Activated T-cell treated with anti-CD3 and anti-CD28 coated beads, Interleukin-2, amount 50 U/mL, for 1 hour (primary cell): ENCODE measurements at places on chromosomes 16 and 17.

- no peak for DNase-seq
Observed at GRCh38 chr17:2563061-2563460, 30.4 kb upstream of the PAFAH1B1 start.

DNA sequence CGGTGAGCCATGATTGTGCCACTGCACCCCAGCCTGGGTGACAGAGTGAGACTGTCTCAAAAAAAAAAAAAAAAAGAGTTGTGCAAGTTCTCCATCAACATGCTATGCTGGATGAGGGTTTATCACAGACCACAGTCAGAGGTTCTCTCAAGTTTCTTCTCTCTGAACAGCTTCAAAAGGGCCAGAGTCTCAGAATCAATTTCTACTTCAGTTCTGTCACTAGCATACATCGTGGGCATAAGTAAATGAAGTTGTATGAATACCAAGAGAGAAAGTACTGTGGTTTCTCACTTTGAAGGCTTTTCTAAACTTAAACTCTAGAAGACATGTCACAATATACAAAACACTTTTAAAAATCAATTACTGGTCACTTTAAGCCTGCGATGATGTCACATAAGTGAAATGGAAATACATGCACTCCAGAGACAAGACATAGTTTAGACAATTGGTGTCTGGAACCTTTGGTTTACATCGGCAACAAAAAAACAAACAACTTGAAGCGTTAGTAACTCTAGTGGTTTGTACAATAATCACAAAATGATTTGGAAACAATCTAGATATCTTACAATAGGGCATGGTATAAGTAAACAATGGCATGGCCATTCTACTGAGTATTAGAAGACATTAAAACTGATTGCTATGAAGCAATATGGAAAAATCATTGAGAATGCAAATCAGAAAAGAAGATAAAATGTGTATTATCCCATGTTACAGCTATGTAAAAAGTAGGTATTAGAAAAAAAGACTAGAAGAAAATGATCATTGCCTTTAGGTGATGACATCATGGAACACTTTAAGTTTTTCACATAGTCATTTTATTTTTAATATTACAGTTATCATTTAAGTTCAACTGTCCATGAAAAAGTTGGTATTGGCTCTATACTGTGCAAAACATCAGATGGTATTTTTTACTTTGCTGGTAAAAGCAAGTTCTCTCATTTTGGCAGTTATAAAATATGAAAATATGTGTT lies 232.3 kb downstream of the ZFHX3 start:
- DNase-seq, result no peak

DNA sequence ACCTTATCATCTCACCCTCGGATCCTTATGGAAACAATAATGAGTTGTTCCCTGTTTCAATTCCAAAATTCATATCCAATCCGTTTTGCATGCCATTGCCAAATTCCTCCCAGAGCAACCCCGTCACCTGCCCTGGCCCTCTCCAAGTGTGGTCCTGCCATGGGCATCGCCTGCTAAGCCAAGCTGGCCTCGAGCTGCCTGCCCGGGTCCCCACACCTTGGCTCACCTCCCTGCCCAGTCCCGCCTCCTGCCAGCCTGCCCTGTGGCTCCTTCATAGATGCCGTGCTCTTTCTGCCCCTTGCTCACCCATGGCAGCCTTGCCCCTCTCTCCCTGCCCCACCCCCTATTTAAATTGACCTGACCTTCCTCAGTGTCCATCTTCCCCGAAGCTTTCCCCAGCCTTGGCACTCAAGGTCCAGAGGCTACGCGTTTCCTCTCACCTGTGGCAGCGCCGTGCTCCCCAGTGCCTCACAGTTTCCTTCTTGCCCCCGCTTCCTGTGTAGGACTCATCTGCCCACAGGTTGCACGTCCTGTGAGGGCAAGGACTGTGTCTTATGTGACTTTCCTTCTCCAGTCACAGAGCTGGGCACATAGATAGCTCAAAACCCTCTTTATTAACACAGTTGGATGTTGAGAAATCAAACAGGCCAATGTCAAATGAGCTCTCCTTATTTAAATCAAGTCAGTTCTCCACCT lies 12.7 kb downstream of the MAPT start:
- DNase-seq, result no peak

- peak; percentile 35 for DNase-seq
Observed at GRCh38 chr17:62627219-62627903, at the start of gene MRC2. Gene MRC2, plus strand, starts transcription at chr17:62627670. Its CDS starts 133 bp downstream, at chr17:62627803.

DNA sequence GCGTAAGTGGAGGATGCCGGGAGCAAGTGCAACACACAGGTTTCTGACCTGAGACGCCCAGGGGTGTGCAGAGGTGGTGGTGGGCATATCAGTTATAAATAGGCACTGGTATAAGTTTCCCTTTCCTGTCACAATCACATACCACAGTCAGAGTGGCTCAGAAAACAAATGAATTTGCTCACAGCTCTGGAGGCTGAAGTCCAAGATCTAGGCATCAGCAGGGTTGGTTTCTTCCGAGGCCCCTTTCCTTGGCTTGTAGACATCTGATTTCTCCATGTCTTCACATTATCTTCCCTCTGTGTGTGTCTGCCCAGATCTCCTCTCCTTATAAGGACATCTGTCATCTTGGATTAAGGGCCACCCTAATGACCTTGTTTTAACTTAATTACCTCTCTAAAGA lies 250.5 kb upstream of the TNRC6C start:
- no peak for DNase-seq

- DNase-seq, result no peak
Observed at GRCh38 chr16:53495325-53495724, 7.7 kb downstream of the AKTIP start.

GRCh38 chr17:57801044-57801711 lies 48.7 kb downstream of the MRPS23 start:
- no peak for DNase-seq

DNA sequence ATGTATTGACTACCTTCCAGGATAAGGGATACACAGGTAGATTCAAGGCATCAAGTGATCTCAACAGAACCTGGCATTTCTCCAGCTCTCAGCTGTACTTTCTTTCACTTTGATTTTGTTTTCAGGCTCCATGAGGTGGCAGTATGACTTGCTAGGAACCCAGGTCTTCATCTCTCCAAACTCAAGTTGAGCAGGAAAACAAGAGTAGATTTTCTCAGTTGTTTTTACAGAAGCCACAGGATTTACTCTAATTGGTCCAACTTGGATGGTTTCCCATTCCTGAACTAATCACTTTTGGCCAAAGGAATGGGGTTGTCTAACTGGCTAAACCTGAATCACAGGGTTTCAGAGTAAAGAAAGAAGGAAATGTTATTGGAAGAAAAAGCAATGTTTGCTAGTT lies 146.6 kb downstream of the TRIM37 start:
- DNase-seq, result no peak

- peak; percentile 41 for DNase-seq
Observed at GRCh38 chr17:9291912-9292560, 270.7 kb downstream of the NTN1 start.

DNA sequence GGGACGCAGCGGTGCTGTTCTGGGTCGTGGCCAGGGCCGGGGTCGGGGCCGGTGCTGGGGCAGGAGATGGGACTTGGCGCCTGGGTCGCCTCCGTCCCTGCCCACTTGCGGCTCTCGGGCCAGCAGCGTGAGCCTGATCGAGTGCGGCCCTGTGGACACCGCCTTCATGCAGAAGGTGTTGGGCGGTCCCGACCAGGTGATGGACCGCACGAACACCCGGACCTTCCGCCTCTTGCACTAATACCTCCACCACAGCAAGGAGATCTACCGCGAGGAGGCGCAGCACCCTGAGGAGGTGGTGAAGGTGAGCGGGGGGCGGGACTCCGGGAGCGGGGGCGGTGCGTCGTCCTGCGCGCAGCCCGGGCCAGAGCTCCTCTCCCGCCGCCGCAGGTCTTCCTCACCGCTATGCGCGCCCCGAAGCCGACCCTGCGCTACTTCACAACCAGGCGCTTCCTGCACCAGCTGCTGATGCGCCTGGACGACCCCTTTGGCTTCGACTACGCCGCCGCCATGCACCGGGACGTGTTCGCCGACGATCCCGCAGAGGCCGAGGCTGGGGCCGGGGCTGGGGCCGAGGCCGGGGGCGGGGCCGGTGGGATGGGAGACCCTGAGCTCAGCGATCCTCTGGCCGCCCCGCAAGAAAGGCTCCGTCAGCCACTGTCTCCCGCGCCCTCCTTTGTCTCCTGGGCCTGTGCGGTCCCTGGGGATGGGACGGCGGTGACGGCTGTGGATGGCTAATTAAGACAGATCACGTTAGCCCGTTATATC lies 4.5 kb upstream of the HSD17B1 start:
- peak; percentile 84 for DNase-seq

- no peak for DNase-seq
Observed at GRCh38 chr16:78487471-78487870, 388.0 kb downstream of the WWOX start.

- no peak for DNase-seq
Observed at GRCh38 chr16:11370084-11370931, 25.0 kb downstream of the RMI2 start.

- peak; percentile 66 for DNase-seq
Observed at GRCh38 chr16:1770328-1771187, 785 bp downstream of the NME3 start.

DNA sequence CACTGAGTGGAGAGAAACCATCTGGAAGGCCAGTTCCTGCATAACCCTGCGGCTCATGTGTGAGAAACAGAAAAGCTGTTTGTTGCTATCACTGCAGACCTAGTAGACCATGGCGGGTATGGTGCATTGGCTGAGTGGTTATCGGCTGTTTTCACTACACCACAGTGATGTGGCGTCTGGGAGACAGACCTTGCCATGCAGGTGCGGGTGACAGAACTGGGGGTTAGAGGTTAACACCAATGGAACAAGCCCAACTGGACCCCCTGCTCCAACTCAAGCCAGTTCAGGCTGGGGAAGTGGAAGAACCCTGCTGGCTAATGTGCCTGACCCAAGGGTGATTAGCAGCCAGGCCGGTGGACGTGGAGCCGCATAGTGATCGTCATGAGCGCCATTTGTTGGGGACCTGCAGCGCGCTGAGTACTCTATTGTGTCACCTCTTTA lies 91.9 kb downstream of the IRF8 start:
- DNase-seq, result no peak

DNA sequence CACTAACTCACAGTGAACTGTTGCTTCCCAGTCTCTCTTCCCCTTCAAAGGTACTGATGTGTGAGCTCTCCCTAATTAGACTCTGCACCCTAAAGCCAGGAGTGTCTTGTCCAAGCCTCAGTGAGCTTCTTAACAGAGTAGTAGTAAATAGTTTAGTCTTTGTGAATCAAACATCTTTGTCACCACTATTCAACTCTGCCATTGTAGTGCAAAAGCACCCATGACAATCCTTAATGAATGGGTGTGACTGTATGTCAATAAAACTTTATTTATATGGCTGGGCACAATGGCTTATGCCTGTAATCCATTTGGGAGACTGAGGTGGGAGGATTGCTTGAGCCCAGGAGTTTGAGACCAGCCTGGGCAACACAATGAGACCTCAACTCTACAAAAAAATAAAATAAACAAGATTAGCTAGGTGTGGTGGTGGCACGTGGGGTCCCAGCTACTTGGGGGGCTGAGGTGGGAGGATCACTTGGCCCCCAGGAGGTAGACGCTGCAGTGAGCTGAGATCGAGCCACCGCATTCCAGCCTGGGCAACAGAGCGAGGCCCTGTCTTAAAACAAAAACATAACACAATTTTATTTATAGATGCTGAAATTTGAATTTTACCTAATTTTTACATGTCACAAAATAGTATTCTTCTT lies 45.5 kb upstream of the TNRC6A start:
- DNase-seq, result no peak

- DNase-seq, result peak; percentile 23
Observed at GRCh38 chr16:46947900-46948547, 25.4 kb downstream of the DNAJA2 start.

DNA sequence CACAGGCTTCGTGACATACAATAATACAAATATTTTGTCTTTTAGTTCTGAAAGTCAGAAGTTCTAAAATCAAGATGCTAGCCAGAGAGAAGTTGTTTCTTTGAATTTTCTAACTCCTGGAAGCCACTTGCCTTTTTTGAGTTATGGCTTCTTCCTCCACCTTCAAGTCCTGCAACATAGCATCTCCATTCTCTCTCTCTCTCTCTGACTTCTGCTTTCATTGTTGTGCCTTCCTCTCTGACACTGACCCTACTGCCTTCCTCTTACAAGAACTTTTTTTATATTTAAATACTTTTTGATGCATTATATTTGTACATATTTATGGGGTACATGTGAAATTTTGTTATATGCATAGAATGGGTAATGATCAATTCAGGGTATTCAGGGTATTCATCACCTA lies 205.9 kb downstream of the MAP2K6 start:
- no peak for DNase-seq

GRCh38 chr17:45137561-45138305 lies 2.2 kb downstream of the ACBD4 start:
- no peak for DNase-seq

DNA sequence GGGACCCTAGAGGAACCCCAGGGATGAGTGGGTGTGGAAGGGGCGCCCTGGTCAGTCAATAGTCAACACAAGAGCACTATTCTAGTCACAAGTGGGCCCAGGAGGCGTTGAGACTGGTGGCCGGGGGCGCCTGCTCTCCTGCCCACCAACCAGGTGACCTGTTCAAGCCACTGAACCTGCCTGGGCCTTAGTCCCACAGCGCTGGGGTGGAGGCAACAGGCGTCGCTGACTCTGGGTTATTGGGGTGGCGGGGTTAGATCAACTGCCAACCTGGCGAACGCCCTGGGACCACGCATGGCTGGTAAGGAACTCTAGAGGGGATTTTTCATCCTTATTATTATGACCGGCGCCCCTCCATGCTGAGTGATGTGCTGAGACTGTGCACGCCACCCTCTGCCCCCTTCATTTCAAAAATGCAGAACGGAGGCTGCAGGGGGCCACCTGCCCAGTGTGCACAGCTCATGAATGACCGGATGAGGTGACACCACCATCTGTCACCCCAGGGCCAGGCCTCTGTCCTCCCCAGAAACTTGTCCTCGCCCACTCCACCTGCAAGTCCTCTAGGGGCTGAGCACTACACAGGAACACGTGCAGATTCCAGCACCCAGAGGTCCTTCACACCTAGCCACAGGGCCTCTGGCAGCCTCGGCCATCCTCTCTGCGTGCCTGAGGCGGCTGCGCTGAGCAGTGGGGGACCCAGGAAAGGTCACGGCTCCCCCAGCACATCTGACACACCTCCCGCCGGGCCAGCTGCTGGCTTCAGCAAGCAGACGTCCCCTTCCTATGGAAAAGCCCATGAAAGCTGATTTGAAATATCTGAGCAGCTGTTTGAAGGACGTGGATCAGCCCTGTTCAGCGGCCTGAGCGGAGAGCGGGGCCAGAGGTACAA lies 51.6 kb upstream of the DNAH17 start:
- no peak for DNase-seq

DNA sequence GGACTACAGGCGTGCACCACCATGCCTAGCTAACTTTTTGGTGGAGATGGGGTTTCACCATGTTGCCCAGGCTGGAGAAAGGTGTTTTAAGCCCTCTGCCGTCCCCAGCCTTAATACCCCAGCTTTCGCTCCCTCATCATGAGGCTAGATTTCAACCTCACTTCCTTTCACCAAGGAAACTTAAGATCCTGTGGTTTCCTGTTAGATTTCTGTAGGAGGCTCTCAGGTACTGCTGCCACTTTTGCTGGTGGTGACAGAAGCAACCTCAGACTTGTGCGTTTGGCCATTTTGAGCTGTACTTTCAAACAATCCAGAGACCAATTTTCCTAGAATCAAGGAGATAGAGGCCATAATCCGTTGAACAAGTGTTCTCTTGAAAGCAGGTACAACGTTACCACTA lies 36.2 kb downstream of the MPHOSPH6 start:
- no peak for DNase-seq
